ENCODE measurements at places on chromosomes 6 and 20.

DNA sequence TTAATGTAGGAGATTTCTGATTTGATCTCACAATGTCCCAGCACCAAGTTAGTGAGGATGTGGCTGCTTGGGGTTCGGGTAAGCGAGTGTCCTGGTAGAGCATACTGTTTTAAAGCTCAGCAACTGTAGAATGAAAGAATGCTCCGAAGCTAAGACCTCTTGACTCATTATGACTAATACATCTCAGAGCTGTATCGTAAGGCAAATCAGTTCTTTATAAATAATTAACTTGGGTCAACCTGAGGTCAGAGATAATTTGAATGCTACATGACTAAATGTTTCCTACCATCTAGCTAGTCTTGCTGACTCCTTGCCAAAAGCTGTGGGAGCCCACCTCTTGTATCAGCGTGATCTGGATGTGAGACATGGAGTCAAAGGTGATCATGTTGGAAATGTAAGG, 128.8 kb upstream of the PDE7B start:
- peak; percentile 67 for DNase-seq

DNA sequence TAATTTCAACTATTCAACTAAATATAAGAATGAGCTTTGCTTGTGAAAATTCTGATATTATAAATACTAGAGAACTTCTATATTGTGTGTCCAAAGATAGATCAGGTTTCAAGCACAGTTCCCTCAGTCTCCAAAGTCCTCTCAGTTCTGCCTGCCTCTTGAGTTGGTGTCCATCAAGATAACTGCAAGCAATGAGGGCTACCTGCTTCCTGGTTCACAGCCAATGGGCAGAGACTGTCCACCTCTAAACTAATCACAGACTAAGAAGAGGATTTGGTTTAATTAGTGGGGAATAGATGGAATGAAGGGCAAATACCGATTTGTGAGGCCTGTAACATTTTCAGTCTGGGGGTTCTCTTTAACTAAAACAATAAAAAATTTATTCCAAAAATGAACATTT, 41.3 kb upstream of the LOC128125822 start:
- DNase-seq, result no peak

DNA sequence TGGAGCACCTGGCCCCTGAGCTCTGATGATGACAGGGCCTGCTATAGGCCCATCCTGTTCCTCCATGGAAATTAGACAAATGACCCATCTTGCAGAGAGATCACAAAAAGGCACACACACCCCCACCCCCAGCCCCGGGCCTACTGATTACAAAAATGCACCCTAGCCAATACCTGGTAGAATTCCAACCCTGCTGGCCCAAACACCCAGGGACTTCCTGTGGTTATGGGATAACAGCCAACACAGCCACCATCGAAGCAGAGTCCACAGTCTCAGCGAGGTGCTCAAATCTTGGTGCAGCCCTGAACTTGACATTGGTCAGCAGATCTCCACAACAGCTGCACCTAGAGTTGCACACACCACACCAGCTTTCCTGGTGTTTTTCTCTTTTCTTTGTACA, 17.0 kb downstream of the NCR2 start:
- DNase-seq, result no peak

GRCh38 chr6:31720196-31720770, 1.3 kb downstream of the LY6G6C start:
- no peak for DNase-seq

DNA sequence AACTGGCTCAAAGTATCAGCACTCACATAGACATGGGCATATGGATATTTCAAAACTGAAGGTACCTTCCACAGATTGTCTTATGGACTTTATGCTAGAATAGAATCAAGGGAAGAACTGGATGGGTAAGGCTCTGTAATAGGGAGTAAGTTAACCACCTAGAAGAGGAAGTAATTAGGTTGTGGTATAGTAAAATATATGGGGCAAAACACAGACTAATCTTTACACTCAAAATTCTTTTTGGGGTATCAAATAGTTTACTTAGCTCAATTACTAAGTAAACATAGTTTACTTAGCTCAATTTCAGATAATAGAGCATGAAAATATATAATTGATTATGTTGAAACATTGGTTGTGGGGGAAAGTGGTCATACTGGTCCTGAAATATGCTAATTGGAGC, 94.2 kb upstream of the ATXN1 start:
- DNase-seq, result no peak

DNA sequence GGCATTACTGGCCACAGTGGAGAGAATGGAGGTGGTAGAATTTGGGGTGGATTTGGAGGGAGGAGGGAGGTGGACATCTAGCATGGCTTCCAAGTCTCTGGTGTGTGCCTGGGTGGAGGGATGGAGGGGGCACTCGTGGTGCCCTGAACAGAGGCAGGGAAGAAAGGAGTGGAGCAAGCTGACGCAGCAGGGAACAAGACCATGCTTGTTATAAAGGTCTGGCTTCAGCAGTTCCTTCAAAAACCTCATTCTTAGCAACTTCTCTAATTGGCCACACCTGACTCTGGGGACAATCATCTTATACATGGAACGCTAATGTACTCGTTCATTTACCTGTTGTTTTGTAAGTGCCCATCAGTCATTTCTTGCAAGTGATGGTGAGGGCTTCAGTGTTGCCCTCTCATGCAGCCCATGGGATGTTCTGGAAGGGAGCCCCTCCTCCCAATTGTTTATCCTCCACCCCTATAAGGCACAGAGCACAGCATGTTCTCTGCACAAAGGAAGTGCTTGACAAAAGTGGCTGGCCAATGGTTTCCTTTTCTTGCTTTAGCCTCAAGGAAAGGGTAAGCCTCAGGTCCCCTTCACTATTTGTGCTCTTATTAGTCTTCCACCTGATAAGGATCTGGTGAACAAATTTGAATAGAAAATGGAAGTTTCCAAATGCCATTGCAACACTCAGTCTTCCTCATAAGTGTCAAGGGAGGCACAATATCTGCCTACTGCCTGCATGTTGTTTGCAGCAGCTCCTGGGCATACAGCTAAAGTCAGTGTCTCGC, 39.3 kb downstream of the GFOD1 start:
- no peak for DNase-seq

- DNase-seq, result no peak
Observed at GRCh38 chr6:50956014-50956413, 137.3 kb downstream of the TFAP2B start.

GRCh38 chr6:63521475-63522210, 50.6 kb upstream of the LOC128125822 start:
- no peak for DNase-seq

DNA sequence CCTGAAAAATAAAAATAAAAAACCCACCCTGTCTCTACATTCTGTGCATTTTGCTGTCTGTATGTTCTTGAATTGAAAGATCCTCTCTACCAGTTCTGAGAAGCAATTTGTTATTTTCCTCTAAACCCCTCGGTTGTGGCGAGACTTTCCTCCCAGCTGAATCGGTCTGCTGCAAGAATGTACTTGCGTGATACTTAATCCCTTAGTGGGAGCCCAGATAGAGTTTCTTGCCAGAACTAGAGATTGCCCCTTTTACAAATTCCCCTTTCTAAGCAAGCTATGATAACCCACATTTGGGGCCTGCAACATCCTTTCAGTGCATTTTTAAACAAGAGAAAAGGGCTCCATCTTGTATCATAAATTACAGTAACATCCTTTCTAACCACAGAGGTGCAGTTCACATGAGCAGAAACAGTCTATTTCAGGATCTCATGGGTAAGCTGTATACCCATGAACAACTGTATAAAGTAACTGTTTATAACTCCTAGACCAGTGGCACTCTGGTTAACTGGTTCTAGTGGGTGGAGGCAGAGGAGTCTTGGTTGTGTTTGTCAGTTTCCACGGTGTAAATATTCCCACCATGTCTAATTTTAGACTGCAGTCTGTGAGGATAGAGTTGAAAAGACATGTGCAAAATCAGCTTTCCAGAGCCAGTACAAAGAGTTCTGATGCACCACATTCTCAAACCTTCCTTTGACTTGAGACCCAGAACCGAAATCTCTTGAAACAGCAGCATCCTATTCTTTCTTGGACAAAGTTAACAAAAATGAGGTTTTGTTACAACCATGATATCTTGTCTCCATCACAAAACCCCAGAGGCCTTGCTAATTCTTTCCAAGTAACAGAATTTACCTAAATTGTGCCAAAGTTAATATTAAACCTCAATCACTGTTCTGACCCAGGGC, 113.1 kb upstream of the ZNF217 start:
- DNase-seq, result peak; percentile 64

DNA sequence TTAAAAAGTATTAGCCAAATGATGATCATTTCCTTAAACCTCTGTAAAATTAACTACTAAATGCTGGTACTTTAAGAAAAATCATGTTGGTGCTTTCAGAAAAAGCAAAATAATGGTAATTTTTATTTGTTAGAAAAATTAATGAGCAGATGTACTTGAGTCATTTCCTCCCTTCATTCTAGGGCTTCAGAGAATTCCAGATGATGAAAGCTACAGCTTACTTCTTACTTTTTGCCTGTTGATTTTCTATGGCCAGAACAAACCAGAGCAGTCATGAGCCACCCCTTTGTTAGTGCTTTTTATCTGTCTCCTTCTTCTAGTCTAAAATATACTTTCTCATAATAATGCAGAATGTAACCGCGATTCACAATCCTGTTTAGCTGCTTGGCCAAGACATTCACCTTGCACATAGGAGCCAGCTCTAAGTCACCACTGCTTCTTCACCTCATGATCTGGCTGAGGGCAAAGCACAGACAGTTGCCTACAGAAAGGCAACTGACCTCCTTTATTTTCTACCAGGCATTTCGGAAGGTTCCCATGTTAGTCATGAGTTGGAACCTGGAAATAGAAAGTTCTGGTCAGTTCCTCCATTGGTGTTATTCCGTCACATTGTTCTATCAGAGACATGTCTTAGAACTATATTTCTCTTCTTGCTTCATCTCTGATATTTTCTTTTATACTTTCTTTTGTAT, 43.5 kb upstream of the TINAG start:
- DNase-seq, result no peak

GRCh38 chr6:41058783-41059181, 5.8 kb downstream of the APOBEC2 start:
- no peak for DNase-seq

DNA sequence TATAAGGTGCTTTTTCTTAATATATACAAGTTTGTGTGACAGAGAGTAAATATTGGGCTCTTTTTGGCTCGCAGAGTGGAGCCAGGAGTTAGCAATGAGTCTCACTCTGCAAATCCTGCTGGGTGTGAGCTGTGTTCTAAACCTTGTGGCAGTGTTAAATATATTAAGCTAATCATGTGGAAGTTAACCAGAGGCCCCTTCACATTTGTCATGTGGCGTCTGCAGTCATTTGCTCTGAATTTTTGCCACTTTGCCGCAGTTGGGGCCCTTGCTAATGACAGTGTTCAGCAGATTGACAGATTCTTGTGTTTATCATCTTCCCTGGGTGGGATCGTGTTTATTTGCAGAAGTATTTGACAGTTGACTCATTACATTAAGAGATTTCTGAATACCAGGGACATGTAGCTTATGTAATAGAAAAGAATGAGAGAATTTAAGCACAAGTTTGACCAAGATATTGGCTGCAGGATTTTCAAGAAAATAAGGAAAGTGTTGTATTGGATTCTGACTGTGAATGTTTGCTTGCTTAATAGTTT, 37.9 kb downstream of the SPATA2 start:
- no peak for DNase-seq

DNA sequence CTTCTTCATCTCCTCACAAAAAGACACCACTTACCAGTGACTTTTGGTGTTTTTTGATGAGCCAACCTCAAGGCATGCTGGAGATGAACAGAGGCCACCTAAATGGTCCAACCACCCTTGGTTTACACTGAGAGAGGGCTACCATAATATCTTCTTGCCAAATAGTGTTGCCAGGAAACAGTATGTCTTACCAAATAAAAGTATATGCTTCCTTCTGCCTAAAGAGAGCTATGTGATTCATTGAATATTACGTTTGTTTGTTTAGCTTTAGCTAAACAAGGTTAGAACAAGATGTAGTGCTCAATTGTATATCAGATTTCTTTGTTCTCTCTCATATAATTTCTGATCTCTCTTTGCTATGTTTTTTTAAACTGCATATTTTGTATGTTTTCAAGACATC, 40.6 kb upstream of the BMP6 start:
- DNase-seq, result no peak

GRCh38 chr6:166076625-166077024, 91.0 kb downstream of the TBXT start:
- DNase-seq, result no peak

DNA sequence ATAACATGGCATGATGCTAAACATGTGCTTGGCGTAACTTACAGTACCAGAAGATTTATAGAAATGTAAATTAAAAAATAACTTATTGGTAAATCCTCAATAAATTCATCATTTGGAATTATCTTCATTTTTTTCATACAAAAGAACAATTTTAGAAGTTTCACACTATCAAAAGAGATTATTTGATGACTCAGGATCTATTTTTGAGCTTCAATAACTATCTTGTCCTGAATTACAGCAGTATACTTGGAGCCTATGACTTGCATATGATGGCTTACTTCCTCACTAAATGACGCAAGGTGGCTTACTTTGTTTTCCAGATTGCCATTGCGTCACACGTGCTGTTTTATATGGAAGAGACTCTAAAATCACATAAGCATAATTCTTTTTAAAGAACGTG, 49.2 kb downstream of the KHDRBS2 start:
- DNase-seq, result no peak

DNA sequence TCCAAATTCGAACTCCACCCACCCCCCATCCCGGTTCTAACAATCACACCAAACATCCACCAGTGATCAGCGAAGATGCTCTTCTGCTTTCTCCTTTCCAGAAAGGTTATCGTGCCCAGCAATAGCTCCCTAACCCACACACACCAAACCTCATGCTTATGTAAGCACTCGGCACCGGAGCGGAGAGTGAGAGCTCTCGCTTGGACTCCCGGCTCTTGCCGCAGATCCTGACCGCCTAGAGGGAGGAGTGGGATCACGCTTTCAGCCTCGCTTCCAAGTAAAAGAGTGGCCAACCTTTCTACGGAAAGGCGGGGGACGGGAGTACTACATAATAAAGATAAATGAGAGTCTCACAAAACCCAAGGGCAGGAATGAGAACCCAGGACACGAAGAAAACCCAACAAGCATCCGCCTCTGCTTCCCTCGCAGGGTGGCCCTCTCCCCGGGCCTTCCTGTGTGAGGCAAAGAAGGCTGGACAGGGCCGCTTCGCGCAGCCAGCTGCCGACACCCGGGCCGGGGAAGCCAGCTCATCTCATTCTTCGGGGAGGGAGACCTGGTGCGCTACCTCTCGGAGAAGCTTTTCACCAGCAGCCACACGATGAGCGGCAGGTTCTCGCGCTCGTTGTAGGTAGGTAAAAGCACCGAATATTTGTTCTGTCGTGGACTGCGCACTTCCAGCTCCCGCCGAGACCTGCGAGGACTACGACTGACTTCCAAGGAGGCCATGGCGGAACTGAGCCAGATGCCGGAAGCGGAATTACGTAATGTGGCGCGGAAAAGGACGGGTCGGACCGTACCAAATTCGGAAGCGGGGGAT, at the start of gene DPM1:
DPM1 (minus strand) TSS at position 735 of the 817 bp plus-strand sequence; CDS start at position 726, 9 bp downstream.
- peak; percentile 73 for DNase-seq

- no peak for DNase-seq
Observed at GRCh38 chr6:138572885-138573284, 73.6 kb upstream of the NHSL1 start.

GRCh38 chr6:25560865-25561264, 91.2 kb upstream of the SCGN start:
- no peak for DNase-seq

GRCh38 chr20:36214684-36215256, 21.5 kb upstream of the AAR2 start:
- DNase-seq, result no peak

- peak; percentile 38 for DNase-seq
Observed at GRCh38 chr20:23152308-23152892, 66.3 kb upstream of the CD93 start.
